ENCODE measurements at places on chromosomes 5 and 9. TPM values are rescaled to one million over a fixed set of nuclear protein-coding genes. Genes with fewer than 3 reads are reported as not detected.

DNA sequence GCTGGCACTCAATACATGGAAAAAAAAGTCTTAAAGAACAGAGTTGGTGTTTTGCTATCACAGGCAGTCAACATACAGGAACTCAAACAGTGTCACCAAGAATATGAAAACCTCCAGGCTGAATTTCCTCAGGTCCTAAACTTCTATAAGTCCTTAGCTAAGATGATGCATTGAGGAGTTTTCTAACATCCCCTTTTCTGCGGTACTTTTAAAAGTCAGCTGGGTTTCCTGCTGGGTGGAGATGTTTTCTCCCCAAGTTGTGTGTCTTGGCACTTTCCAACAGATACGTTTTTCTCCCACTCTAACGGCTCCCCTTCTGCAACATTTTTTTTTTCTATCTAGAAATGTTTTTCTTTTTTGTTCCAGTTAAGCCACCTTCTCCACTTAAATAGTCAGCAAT lies 244.8 kb upstream of the HAPLN1 start:
- no peak for DNase-seq

SLC23A1 gene
- 7.0 TPM for total RNA-seq

GRCh38 chr9:112315331-112316257 lies 17.8 kb downstream of the PTBP3 start:
- no peak for DNase-seq

SPATA31E1 gene
- total RNA-seq = not detected

DMRT3 gene
- total RNA-seq = not detected

- DNase-seq = no peak
Observed at GRCh38 chr5:72463449-72464052, 43.7 kb downstream of the ZNF366 start.

Measured in colonic mucosa (tissue), 4 donors.